DMS79 (cell line): ENCODE measurements at places on chromosomes 2 and 18.

DNA sequence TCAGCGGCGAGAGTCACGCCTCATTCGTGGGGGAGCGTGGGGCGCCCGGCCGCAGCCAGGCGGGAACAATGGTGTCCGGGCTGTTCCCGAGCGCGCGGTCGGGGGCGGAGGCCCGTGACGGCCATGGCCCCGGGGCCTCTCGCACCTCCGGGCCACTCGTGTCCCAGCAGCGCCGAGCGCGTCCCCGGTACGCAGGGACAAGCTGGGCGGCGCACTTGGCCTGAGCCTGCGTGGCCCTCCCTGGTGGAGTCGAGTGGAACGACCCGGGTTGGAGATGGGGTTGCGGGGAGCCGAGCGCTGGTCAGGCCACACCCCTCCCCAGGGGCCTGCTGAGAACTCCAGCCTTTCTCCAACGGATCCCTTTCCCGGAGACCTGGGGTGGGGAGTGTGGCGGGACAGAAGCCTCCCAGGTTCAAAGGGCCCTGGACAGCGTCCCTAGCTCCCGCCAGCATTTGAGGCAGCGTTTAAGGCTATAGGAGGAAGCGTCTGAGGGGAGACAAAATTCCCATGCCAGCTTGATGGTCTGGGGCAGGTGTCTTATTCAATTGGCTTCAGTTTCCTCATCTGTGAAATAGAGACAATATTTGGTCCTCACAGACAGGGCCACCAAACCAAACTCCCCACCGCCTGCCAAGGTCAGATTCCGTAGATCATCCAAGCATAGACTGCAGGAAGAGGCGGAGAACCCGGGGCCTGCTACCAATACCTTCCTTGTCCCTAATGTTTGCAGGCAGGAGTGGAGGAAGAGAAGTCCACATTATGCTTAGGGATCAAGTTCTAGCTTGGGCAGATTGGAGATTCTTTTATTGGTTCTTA, 553 bp downstream of the CNDP2 start:
- no peak for DNase-seq

DNA sequence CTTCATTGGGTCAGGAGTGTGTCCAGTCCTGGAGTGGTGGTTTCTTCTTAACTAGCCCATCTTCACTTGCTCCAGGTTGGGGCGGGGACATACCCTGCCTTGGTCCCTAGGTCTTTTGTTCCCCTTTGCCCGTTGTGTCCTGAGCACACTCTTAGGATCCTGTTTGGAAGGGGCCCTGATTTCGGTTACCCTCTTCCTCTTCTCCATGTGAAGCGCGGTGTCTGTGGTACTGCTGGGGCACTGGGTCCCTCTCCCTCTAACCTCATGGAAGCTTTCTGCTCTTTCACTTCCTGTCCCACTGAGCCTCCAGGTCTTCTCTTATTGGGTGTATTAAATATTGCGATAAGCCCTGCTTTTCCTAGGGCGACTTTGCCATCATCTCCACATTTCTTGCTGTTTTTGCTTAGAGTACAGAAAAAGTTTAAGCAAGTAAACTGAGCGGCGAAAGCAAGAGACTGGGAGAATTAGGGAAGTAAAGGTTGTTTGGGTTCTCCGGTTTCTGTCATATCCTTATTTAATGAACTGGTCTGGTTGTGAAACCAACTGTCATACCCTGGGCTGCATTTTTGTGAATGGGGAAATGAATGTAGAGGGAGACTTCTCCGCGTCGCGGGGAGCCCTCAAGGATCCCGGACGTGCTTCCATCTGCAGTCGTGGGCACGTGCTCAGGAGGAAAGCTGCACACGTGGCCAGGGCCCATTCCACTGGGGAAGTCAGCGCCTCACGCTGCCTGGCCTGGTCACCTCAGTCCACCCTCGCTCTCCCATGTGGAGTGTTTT, 73.8 kb upstream of the B3GNT7 start:
- no peak for DNase-seq

DNA sequence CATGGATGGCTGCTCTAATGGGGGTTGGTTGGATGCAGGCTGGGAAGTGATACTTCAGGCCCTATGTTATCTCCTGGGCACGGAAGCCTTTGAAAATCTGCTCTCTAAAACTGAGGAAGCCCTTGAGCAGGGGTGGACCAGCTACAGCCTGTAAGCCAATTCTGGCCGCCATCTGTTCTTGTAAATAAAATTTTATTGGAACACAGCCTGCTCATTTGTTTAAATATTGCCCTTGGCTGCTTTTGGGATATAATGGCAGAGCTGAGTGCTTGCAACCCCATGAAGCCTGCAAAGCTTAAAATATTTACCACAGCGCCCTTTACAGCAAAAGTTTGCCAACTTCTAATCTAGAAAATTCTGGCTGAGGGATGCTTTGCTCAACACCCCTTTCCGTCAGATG, 11.9 kb upstream of the IGFBP2 start:
- no peak for DNase-seq

GRCh38 chr2:99489063-99489760, 605 bp downstream of the REV1 start:
- DNase-seq, result no peak
